ENCODE measurements at places on chromosomes 3 and 15. TPM values are rescaled to one million over a fixed set of nuclear protein-coding genes. Genes with fewer than 3 reads are reported as not detected.

Gene KNL1
- total RNA-seq: 19.1 TPM

Gene APOD
- total RNA-seq: 0.27 TPM

Gene TM6SF1
- not detected for total RNA-seq

Gene ARHGAP31
- total RNA-seq: 20.8 TPM

Gene IGSF11
- 2.3 TPM for total RNA-seq

- peak; percentile 43 for ATAC-seq
Observed at GRCh38 chr3:129343643-129344360, 65.1 kb downstream of the HMCES start.

- no peak for ATAC-seq
Observed at GRCh38 chr3:167858865-167859264, 123.3 kb downstream of the SERPINI1 start.

GRCh38 chr15:39710681-39711080, 72.0 kb downstream of the FSIP1 start:
- ATAC-seq: no peak

- no peak for ATAC-seq
Observed at GRCh38 chr3:11626084-11626463, 17.6 kb downstream of the VGLL4 start.

DNA sequence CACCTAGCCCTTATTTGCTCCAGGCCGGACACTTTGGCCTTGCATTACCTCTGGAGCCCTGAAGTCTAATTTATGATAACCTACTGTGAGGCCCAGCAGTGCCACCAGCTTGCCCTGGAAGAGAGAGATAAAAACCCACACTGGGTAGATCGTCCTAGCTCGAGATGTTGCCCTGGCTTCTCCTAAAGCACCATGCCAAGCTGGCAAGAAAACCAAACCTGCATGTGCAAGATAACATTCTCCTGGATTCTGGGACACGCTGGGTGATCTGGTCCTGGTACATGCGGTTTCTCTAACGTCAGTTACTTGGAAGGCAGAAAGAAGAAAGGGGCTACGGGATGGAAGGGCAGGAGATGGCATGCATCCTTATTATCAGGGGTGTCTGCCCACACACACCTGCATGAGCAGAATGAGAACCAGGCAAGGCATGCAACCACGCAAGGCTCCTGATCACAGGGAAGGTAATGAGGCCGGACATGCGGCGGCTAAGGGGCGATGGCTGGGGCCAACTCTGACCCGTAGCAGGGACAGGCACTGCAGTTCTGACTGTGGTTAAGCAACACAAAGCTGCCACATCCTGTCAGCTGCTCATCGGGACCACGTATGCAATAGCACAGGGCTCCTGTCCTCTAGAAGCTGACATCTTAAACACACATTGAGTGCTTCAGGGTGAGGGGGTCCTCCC, 73.0 kb downstream of the OXNAD1 start:
- ATAC-seq: no peak

- no peak for ATAC-seq
Observed at GRCh38 chr3:10783360-10784351, 32.4 kb upstream of the SLC6A11 start.

DNA sequence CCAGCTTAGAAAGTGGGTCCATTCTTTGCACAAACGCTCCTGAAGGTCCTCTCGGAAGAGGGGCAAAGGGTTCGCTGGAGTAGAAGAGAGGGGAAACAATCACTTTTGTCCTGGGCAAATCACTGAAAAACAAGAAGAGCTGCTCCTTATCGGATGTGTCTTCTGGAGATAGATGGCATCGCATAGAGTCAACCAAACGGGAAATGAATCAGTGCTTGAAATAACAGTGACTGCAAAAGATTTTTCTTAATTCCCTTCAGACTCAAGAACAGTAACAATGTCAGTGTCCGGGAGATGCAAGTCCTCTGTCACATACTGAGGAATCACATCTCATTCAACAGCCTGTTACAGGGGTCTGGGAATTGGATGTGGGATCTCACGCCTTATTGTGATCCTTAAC, 78.8 kb upstream of the PCSK6 start:
- ATAC-seq: no peak

DNA sequence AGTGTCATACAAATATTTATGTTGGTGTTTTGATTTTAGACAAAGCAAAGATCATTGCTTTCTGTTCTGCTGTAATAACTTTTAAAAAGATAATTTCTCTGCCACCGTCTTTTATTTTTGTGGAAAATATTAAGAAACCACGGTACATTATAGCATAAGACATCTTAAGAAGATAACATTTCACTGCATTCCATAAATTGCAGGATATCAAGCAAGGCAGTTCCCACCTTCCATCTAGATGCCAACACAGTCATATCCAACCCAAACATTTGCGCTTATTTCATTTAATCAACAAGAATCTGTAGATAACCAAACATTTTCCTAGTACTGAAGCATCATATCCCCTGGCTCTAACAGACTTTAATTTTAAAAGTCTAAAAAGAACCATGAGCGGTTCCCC, 25.1 kb downstream of the ARHGAP31 start:
- no peak for ATAC-seq

Data from motor neuron (in vitro differentiated cells).